Right cardiac atrium (tissue), 5 donors: ENCODE measurements at places on chromosomes 6 and 20. TPM values are rescaled to one million over a fixed set of nuclear protein-coding genes. Genes with fewer than 3 reads are reported as not detected.

GRCh38 chr6:138486249-138487101, 12.8 kb downstream of the NHSL1 start:
- no peak for DNase-seq

DNA sequence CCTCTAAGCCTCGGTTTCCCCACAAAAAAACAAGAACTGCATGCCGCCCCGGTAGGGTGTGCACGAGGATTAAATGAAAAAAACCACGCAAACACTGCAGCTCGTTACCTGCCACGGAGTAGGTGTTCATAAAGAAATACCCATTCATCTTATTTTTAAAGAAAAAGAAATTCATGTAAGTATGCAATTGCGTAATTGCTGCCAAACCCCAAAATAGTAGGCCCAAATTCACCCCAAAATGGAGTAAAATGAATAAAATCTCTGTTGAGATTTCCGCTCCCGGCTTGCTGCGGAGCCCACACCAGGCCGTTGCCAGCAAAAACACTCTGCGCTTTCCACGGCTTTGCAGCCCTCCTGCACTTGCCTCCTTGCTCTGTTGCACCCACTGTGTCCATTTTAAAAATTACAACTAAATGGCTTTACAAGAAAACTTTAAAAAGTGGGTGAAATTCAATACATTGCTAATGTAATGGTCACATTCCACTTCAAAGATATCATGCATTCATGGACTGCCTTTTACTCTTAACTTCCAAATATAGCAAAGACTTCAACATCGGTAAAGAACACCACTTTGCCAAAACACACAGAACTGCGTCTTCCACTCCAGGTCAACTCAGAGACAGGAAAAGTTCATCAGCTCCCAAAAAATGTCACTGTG, 125.0 kb downstream of the ZMYND8 start:
- DNase-seq, result no peak

- no peak for DNase-seq
Measured at GRCh38 chr6:19312241-19312978, 524.8 kb upstream of the ID4 start.

The DACT2 gene
- 1.9 TPM for total RNA-seq

The KPNA5 gene
- 11.4 TPM for total RNA-seq

The CLVS2 gene
- not detected for total RNA-seq

DNA sequence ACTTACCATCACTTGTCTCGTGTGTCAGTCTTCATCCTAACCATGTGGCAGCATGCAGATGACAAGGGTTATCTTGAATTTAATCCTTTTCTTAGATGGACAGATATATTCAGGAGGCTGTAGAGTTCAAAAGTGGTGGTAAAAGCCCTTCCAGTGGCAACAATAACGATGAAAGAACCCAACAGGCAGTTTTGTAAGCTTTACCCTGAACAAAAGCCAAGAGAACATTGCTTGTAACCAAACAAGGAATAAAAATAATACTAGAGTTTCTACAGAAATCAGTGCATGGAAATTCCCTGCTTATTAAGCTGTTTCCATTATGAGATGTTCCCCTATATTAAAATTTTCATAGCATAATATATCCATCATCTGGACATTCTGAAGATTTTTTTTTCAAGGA, 69.7 kb downstream of the PDE7B start:
- no peak for DNase-seq

GRCh38 chr6:36387440-36388303, at the start of gene ETV7:
ETV7 (minus strand) TSS chr6:36387669; CDS start chr6:36387541, 128 bp downstream.
- peak; percentile 68 for DNase-seq

DNA sequence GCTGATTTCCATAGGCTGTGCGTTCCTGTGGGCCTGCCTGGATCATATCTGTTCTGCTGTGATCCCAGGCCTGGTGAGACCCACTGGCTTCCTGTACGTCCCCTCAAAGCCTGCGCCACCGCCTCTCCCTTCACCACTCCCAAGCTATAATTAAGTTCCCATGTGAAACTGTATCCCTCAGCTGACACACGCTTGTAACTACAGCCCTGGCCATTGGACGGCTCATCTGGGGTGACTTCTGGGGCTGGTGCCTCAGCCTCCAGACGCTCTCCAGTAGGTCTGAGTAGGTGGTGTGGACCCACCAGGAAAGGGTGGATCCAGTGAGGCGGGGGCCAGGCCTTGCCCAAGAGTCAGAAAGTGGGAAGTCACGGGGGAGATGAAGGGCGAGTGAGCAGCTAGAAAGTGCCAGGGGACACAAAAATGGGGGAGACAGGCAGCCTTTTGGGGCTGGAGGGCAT, 21.0 kb downstream of the PPARD start:
- peak; percentile 70 for DNase-seq

- no peak for DNase-seq
Measured at GRCh38 chr20:61757-62156, 25.7 kb upstream of the DEFB125 start.

DNA sequence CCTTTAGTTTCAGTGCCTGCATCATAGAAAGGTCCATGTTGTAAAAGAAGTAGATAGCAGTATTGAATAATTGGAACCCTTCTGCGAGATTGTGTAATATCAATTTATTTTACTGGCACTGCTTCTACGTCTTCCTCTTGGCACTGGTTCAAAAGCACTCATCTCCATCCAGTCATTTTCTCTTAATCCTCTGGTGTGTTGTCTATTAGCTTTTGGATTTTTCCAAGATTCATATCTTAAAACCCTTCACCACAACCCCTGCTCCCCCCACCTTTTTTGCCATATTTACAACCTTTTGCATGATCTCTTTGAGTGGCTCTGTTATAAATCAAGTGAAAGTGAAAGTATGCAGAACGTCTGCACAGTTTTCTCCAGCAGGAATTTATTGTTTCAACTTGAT, 76.6 kb upstream of the HSF2 start:
- DNase-seq, result no peak

DNA sequence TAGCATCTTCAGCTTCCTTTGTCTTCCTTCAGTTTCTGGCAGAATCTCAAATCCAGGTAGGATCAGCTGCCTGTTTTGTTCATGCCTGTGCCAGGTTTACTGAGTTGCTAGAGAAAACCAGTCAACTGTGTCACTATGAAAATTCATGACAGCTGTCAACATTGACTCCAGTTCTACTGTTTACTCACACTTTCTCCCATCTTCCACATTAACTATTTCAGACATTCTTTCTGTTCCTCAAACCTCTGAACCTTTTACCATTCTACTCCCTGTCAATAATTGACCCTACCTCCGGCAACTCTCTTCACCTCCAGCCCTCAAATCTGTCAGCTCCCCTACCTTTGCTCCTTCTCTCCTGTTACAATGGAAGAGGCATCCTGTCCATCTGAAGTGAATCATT, 8.5 kb downstream of the ENPP4 start:
- no peak for DNase-seq

The HDAC2 gene
- total RNA-seq, result 51.6 TPM

GRCh38 chr6:24933868-24934401, 1.8 kb downstream of the RIPOR2 start:
- DNase-seq, result no peak

DNA sequence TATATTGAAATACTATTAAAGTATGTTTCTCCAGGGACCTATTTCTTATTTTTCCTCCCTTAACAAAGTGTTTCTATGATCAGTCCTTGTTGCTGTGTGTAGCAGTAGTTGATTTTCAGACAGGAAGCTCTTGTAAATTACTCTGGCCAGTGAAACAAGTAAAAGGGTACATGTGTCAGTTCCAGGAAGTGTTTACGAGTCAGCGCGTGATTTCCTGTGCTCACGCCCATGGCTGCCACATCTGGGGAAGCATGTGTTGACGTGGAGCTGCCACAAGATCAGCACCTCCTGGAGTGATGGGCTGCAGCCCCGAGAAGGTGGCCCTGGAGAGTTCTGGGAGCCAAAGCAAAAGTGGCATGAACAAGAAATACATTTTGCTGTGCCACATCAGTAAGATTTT, 38.6 kb upstream of the GGTLC1 start:
- peak; percentile 68 for DNase-seq

The SIRPB2 gene
- 4.9 TPM for total RNA-seq

The SPDEF gene
- total RNA-seq, result 0.17 TPM

The NKAIN2 gene
- total RNA-seq, result 1.3 TPM

- no peak for DNase-seq
Measured at GRCh38 chr6:21946298-21946783, 350.5 kb downstream of the PRL start.

The MMS22L gene
- total RNA-seq, result 4.9 TPM

- no peak for DNase-seq
Measured at GRCh38 chr6:23532227-23532626, 593.8 kb upstream of the NRSN1 start.

GRCh38 chr6:112842330-112842685, 495.2 kb downstream of the RFPL4B start:
- no peak for DNase-seq

DNA sequence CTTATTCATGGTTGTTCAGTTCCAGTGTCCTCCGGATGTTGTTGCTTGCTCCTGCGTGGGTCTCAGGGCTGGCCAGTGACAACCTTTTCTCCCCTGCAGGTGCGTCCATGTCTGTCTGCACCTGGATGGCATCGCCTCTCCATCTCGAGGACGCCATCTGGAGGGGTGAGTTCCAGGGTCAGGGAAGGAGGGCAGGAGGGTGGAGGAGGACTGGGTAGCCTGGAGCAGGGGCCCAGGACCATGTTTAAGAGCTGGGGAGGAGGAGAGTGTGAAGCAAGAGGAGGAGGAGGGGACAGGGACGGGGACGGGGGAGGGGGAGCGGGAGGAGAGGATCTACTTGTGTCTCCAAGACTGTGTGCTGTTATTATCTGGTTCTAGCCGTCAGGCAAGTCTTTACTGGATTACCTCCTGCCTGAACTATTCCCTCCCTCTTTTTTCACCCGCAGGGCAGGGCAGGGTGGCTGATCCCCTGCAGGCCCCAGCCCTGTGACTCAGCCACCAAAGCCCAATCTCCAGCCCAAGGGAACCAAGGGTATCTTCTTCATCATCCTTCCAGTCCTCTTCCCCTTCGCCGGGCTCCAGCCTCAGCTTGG, 32.2 kb upstream of the TULP1 start:
- DNase-seq, result no peak

DNA sequence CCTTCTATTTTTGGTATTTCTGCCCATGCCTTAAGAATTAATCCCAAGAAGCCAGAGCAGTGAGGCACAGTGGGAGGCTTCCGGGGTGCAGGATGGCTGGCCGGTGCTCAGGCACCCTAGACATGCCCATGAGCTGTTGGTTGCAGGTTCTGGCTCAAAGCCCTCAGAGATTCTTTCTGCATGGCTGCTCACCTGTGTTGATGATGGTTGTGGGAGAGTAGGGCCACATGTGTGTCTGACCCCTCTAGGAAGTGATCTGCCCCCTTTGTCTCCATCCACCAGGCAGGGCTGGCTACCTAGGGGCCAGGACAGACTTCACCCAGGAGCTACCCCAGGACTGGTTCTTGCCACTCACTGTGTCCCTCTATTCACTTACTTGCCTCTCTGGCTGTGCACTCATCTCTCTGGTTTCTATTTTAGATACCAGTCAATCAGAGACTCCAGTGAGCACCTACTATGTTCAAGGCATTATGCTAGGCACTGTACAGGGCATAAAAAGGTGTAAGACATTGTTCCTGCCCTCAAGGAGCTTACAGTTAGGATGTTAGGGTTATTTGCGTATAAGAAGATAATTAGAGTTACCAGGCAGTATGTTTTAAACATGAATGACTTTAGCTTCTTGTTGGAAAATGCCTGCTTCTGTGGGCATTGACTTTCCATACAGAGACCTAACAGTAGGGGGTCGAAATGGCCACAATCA, 16.8 kb downstream of the CD83 start:
- DNase-seq, result no peak

DNA sequence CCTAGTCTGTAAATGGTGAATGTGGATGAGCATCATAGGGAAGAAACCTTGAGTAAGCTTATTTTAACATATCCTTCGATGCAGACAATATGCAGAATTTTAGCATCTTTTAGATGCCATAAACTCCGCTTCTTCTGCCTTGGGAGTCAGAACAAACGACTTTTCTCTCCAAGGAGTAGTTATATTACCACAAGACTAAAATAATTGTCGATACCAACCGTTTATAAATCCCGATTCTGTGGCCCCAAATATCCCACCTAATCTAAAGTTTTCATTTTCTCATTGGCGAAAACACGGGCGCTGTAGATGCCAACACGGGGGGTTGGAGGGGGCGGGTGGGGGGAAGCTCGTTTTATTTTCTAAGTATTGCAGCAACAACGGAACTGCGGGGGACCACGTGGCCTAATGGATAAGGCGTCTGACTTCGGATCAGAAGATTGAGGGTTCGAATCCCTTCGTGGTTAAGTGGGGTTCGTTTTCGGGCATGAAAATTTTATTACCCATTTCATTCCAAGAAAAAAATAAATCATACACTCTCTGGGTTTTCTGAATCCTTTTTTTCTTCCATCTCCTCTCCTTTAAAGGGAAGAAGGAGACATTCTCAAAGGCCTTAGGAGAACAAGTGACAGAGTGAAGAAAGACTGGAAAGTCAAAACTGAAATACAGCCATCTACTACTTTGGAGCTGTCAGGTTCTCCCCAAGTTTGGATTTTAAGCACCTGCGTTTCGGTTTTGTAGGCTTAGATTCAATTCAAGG, 65.5 kb upstream of the BTN3A2 start:
- DNase-seq, result no peak

The GJA1 gene
- 101 TPM for total RNA-seq

The MYBL2 gene
- total RNA-seq, result not detected

DNA sequence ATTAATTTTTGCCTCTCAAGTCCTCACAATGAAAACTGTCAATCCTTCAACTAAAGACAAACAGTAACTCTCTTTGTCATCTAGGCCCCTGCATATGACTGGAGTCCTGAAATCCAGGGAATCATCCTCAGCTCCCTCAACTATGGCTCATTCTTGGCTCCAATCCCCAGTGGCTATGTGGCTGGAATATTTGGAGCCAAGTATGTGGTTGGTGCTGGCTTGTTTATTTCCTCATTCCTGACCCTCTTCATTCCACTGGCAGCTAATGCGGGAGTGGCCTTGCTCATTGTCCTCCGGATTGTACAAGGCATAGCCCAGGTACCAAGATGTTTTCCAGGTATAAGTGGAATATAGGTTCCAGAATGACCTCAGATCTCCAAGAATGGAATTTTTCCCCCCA, 15.4 kb downstream of the SLC17A4 start:
- no peak for DNase-seq

The SIGLEC1 gene
- total RNA-seq, result 12.3 TPM

- DNase-seq, result no peak
Measured at GRCh38 chr6:8054276-8054675, 9.9 kb downstream of the BLOC1S5 start.
